ENCODE measurements at places on chromosomes 3 and 15. TPM values are rescaled to one million over a fixed set of nuclear protein-coding genes. Genes with fewer than 3 reads are reported as not detected.

DNA sequence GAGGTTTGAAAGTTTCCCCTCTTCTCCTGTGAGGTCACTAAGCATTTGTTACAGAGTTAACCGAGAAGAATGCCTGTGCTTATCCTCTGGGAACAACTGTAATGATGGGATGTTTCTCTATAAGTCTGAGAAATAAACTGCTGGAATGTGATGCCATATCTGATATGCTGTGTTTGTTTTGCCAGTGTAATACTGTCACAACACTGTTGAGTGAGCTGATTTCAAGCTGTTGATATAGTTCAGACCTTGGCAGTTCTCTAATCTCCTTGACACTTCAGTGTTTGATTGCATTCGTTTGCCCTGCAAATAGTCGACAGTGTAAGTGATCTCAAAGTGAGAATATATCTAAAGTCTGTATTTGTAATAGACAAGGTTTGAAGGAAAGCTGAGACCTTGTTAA lies 73.3 kb downstream of the PTPRG start:
- no peak for DNase-seq

CPLX3 gene
- total RNA-seq: not detected

ITIH4 gene
- 0.02 TPM for total RNA-seq

CPNE4 gene
- total RNA-seq: 0.32 TPM

- peak; percentile 59 for DNase-seq
Measured at GRCh38 chr15:59691194-59691805, 2.2 kb upstream of the BNIP2 start.

DNA sequence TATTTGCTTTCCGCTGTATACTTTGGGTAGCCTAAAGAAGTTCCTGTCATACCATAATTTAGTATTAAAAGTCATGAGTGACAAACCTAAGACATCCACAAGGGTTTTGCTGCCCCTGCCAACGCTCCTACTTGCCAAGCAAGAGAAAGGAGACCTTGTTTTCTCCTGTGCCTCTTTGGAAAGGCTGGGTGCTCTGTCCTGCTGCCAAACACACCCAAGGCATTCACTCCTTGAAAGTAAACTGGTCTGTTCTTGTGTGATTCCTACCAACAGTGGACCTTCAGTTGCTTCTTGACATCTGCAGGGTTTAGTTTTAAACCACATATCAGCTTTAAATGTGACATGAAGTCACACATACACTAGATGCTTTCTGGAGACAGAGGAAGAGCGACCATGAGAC lies 295.4 kb downstream of the SLC9A9 start:
- no peak for DNase-seq

GRCh38 chr3:46183330-46183729 lies 24.8 kb downstream of the CCR1 start:
- DNase-seq: no peak

DNA sequence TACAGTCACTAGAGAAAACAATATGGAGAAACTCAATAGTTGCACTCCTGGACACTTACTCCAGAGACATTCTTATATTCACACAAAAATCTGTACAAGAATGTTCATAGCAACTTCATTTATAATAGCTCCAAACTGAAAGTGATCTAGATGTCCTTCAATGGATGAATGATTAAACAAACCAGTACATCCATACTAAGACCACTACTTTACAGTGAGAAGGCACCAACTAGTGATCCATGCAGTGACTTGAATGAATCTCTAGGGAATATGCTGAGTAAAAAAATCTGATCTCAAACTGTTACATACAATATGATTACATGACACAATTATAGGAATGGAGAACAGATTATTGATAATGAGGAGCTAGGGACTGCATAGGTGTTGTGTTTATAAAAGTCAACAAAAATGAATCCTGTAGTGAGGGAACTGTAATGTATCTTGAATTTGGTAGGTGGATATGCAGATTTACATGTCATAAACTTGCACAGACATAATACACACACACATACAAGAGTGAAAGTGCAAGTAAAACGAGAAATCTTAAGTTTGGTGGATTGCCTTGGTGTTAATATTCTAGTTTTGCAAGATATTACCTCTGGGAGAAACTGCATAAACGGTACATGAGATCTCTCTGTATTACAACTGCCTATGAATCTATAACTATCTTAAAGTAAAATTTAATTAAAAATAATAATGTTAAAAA lies 85.7 kb downstream of the SPATA16 start:
- no peak for DNase-seq

AGBL1 gene
- not detected for total RNA-seq

IGSF11 gene
- total RNA-seq: not detected

DNA sequence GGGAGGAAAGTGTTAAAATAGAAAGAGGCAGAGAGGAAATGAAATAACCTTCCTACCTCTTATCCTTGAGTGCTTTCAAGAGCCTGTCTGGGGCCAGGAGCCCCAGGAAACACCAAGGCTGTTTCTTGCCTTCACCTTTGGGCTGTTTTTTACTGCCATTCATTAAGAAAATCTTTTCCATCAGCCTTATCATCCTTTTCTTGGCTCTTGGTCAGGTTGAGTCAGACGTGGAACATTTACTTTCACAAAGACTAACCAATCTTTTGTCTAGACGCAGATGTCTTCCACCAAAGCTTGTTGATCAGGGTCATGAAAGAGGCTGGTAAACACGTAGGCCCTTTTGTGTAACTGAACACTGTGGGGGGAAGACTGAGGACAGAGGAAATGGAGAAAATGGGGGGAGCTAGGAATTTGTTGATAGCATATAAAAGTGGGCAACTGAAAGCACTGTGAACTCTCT lies 151.0 kb upstream of the THBS1 start:
- peak; percentile 97 for DNase-seq

RUBCN gene
- total RNA-seq: 53.1 TPM

- DNase-seq: no peak
Measured at GRCh38 chr15:85581495-85581894, 201.1 kb downstream of the AKAP13 start.

- DNase-seq: no peak
Measured at GRCh38 chr15:90735923-90736322, 18.8 kb downstream of the BLM start.

SRGAP3 gene
- 0.57 TPM for total RNA-seq

MST1 gene
- 0.59 TPM for total RNA-seq

DNA sequence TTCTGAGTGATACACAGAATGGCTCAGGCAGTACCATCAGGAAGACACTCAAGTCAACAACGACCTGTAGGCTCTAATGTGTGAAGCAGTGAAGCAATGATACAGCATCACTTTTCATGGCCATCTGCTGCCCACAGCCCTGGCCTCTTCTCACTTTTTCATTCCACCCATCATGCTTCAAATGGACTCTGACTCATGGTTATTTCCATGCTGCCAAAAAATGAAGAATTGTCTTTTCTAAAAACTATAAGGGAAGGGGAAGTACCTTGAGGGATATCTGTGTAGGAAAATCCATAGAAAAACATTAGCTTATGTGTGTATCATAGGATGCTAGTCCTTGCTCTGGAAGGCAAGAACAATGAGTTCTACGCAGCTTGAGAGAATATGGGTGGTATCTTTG lies 11.5 kb downstream of the HGD start:
- no peak for DNase-seq

DNA sequence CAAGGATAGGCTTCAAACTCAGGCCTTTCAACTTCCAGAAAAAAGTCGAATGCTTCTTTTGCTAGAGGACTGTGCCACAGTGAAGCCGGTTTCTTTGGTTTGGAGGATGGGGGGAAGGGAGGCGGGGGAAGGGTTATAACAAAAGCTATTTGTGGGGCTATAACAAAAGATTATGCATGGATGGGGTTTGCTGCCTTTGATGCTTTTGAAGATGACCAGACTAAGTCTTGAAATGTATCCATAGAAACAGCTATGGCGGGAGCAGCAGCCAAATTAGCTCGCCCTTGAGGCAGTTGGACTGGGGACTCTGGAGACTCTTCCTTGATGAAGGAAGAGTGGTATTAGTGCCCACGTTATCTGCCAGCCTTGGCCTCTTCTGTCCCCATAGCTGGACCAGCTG lies 47.5 kb downstream of the SRGAP3 start:
- DNase-seq: no peak

SCN5A gene
- 1.6 TPM for total RNA-seq

DNA sequence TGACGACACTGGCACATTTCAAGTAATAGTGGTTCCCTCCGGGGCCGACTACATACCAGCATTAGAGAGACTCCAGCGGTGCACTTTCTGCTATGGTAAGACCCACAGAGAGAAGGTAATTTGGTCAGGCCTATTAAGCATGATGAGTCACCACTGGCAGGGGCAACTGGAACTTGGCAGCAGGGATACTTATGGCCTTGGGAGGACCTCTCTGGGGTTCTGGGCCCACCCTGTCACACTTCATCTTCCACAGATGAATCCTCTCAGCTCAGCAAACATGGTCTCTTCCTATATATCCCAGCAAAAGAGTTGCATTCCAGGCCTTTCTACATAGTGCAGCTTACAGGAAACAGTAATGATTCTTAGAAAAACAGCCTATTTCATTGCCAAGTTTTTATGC lies 88.0 kb downstream of the PIK3R4 start:
- DNase-seq: peak; percentile 90

CACNA2D3 gene
- total RNA-seq: 0.91 TPM

DNA sequence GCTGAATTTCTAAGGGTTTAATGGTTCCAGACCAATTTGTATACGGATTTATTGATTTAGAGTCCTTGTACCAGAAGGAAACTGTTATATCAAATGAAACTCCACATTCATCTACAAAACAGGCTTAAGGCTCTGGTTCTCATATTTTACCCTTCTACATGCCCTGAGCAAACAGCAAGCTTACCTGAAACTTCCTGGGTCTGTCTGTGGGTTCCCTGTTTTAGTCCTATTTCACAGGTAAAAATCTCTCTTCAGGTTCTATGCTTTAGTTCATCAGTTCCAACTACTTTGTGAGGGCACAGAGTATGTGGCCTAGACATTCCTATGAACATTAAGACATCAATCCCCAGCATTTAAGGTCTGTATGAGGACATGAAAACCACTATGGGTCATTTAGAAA lies 57.7 kb downstream of the RFX7 start:
- no peak for DNase-seq

GRCh38 chr3:6644070-6644929 lies 216.6 kb upstream of the GRM7 start:
- DNase-seq: no peak

DNA sequence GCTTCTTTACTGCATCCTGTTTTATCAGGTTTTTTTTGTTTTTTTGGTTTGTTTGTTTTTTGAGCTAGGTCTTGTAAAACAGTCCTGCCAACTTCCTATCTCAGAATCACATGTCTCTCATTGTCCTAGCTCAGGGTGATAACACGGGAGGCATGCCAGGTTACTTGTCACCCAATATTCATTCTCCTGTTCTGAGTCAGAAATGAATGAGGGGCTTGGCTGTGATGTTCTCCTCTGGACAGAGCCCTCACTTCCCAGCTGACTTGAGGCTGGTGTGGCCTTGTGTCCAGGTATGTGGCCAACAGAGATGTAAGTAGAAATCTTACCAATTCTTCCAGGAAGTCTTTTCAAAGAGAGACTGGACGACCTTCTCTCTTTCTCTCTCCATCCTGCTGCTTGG lies 317.0 kb downstream of the GABRB3 start:
- DNase-seq: no peak

DNA sequence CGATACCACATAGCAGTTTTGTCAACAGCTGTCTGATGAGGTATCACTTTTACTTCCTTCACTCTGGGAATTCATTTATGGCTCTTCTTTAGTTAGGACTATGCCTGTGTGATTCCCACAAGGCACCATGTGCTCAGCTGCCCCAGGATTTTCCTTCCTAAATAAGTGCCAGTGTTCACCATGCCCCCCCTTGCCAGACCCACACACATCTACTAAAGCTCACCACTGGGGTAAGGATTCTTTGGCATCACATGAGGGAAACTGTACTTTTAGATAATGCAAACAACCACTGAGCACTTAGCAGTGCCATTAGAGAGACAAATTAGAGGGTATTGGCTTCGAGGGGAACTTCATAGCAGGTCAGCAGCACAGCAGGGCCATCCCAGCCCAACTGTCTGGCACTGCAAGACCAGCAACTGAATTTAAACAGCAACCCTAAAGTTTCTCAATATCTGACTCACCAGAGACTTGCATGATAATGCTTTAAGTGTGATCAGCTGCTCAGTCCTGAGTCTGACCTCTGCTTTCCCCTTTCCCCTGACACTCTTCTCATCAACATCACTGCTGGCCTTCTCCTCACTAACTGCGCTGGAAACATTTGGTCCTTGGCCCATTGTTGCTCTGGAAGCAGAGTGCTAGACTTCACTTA lies 114.3 kb downstream of the STAC start:
- DNase-seq: no peak

DNA sequence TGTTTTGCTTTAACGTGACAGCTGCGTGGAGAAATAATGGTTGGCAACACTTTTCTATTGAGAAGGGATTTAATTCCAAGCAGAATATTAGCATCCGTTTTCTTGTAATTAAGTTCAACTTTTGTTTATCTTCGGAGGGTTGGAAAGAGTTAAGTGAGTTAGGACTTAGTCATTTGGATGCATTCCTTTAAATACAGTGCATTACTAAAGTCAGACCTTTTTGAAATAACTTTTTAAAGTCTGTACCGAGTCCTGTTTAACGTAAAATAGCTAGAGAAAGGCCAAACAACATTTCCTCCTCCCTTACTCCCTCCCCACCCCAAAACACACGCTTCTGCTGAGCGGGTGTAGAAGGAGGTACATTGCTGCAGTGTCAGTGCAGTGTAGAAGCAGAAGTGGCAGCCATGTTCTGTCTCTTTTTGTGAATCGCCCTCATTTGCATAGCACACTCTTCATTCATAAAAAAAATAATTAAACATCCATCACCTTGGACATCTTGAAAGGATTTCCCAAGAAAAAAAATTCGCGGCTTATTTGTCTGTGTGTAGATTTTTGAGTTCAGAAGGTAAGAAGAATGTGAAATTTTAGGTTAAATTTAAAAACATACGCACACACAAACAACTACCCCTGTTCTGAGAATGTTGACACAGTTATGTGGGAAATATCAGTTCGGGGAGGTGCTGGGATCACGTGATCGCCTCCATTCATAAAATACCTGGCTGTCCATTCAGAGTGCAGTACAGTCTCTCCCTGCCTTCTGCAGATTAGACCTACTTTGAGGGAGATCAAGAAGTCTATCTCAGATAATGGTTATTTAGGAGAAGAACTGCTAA lies 1.6 kb downstream of the SPRED1 start:
- peak; percentile 71 for DNase-seq

DNA sequence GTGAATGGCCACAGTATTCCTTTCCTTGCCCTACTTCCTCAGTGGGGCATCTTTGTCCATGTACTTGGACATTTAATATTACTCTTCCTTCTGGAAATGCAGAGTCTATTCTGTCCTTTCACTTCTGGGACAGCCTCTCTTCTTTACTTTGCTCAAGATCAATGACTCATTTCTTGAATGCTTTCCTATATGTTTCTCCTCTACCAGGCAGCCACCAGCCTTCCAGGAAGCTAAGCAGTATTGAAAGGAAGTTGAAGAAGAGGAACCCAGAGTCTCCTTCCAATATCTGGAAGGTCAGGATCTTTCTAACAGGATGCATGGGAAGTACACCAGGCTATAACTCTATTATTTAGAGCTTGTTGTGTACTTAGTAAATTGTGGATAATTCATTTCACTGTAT lies 182.8 kb downstream of the CD47 start:
- no peak for DNase-seq

NEDD4 gene
- total RNA-seq: 23.0 TPM
